ENCODE measurements at places on chromosomes 4 and X. TPM values are rescaled to one million over a fixed set of nuclear protein-coding genes. Genes with fewer than 3 reads are reported as not detected.
A peak's percentile ranks its signal among the peaks of the same experiment; 100 is the strongest.

DNA sequence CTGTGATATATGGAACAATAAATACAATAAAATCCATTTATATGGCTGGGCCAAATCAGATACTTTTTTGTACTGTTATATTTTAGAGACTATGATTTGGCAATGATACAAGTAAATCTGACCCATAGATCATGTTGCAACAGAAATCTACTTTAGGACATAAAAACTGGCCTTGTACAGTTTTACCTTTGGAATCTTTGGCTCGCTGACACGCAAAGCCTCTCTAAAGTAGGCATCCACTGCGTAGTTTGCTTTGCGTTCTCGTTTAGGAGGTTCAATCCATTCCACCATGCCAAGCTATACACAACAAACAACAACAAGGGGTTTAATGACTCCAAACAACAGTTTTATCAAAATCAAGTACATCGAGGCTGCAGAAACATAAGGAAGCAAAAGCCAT lies 42.4 kb downstream of the SMARCA1 start:
- no peak for DNase-seq

DNA sequence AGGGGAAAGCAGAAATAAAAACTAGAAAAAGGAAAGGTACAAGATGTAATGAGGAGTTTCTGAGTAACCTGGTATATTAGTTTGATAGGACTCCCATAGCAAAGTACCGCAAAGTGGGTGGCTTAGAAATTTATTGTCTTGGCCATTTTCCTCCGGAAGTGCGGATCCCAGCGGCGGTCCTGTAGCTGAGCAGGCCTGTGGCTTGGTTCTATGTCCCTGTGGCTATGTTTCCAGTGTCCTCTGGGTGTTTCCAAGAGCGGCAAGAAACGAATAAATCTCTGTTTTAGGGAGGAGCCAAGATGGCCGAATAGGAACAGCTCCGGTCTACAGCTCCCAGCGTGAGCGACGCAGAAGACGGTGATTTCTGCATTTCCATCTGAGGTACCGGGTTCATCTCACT lies 44.0 kb upstream of the LDB2 start:
- no peak for DNase-seq

GRCh38 chrX:1336948-1337779 lies 579 bp downstream of the IL3RA start:
- DNase-seq = no peak

DNA sequence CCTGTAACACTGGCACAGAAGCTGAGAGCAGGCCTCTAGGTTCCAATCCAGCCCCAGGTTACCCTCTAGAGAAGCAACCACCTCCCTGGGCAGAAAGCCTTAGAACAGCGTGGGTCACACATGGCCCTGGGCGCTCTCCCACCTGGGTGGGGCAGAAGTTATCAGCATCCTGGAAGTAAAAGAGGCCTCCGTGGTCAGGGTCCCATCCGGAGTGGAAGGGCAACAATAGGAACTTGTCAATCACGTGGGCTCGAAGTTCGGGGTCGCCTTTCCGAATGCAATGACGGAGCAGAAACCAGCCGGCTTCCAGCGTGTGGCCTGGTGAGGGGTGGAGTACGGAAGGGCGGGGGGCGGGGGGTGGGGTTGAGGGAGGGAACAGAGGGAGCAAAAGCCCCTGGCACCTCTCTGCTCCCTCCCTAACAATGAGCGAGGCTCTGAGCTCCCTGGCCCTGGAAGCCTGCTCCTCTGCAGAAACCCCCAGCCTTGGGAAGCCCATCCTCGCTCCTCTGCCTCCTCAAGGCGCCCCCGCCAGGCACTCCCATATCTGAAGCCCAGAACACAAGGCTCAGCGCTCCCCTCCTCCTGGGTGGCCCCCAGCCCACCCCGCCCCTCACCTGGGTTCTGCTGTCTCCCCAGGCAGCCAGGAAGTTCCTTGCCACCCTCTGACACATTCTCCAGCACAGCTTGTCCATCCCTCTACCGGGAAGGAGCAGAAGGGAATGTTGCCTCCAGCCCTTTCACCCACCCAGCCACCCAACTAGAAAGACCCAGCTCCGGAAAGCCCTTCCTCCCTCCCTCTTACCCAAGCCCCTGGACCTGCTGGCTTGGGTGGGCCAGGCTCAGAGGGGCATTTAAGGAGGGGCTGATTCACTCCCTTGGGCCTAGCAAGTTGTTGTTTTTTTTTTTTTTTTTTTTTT lies 2.8 kb downstream of the RENBP start:
- no peak for DNase-seq

GRCh38 chr4:92175250-92175649 lies 128.5 kb upstream of the GRID2 start:
- DNase-seq = no peak

GRCh38 chr4:165765053-165765452 lies 108.0 kb upstream of the TLL1 start:
- no peak for DNase-seq

GRCh38 chr4:95066050-95066449 lies 308.3 kb downstream of the BMPR1B start:
- DNase-seq = no peak

GRCh38 chrX:38804682-38805431 lies 3.6 kb downstream of the MID1IP1 start:
- DNase-seq = peak; percentile 62

DNA sequence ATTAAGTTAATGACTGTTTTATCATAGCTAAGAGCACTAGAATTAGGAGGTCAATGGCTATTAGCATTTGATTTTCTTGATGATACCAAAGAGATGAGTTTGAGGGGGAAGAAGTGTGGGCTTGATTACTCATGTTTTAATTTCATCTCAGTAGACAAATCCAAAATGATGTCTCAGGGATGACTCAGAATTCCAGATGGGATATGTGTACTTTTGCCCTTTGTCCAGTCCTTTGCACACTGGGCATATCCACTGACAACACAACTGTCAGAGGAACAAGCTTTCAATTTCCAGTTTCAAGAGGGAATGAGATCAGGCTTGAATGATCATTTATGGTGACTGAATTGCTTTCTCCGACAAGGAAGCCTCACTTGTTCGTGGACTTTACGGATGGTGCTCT lies 325.3 kb upstream of the FTHL17 start:
- DNase-seq = no peak

DNA sequence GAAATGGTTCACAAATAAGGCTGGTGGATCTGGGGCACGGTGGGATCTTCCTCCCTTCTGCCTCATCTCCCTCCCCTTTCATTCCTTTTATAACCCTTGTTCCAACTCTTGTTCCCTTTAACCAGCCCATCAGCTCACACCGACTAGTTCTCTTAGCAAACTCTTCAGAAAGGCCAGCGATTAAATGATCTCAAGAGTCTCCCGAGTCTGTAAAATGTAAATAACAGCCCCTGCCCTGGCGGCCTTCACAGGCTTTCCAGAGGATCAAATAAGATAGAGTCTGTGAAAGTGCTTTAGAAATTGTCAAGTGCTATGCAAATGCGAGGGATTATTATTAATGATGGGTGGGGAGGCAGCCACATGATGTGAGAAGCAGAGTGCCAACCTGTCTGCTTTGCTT lies 27.1 kb downstream of the TSC22D3 start:
- DNase-seq = no peak

GRCh38 chrX:156004740-156005139 lies 7.2 kb downstream of the IL9R start:
- DNase-seq = no peak

DNA sequence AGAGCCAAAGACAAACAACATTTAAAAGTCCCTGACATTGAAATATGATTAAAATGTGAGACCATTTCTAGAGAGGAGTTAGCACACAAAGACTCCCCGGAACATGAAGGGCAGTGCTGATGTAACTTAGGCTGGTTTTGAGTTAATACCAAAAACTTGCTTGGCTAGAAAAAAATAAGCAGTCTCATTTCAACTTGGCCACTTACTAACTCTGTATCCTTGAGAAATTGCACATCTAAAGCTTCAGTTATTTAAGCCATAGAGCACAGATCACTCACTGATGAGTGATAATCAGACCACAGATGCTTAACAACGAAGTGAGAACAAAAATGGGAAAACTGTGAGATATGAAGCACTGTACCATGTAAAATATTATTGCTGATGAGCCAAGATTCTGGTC lies 65.9 kb upstream of the MAOA start:
- DNase-seq = no peak

DNA sequence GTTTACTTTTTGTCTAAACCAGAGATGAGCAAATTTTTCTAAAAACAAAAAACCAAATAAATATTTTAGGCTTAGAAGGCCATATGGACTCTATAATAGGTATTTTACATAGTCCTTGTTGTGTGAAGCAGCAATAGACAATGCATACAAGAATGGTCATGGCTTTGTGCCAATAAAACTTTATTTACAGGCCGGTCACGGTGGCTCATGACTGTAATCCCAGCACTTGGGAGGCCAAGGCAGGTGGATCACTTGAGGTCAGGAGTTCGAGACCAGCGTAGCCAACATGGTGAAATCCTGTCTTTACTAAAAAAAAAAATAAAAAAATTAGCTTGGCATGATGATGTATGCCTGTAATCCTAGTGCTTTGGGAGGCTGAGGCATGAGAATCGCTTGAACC lies 227.6 kb downstream of the CBR4 start:
- DNase-seq = no peak

DNA sequence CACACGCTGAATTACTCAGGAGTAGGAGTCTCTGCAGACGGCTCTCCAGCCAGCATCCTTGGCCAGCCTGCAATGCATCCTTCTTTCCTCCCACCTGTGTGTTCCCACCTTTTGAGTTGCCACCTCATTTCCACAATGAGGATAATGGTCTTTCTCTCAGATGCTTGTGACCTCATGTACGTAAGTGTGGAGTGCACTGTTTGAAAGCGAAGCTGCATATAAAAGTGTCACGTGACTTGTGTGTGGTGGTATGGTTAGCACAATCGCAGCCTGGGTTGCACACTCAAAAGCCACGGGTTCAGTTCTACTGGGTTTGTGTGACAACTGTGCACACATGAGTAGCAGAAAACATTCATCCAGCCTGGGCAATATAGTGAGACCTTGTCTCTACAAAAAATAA lies 12.0 kb upstream of the MFAP3L start:
- no peak for DNase-seq

DNA sequence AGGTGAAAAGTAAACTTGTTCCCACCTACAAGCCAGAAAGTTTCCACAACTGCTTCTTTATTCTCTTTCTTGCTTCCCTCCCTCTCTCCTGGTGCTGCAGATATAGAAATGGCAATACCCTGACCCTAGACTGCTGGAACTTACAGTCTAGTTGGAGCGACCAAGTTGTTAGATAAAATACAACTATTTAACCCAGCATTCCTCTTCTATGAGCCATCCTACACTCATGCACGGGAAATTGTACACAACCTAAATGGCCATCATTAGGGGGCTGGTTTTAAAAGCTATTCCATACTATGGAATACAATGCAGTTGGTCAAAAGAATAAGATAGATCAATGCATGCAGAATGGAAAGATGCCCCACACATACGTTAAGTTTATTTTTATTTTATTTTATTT lies 41.1 kb downstream of the PJA1 start:
- no peak for DNase-seq

- no peak for DNase-seq
Measured at GRCh38 chrX:43505769-43506168, 150.3 kb upstream of the MAOA start.

DNA sequence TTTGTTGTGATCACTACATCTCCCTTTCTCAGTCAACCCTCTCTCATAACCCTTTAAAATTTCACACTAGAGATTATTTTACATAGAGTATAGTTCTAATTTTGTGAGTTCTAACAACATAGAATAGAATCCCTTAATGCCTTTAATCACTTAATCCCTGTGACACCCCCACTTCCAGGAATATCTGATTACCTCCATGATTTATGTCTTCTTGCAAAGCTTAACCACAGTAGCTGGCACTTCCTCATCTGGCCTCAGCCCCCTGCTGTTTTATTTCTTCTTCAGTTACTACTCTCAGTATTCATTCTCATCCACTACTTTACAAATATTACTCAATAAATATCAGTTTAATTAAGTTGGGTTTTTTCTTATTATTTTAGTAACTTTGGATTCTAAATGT lies 340.9 kb downstream of the CENPC start:
- DNase-seq = no peak

Gene GASK1B
- total RNA-seq = 61.5 TPM

Gene CHM
- 13.8 TPM for total RNA-seq

Gene UGT2B10
- total RNA-seq = not detected

Gene TMSB15A
- not detected for total RNA-seq

Gene ENPP6
- 0.06 TPM for total RNA-seq

Gene KIAA1210
- total RNA-seq = not detected

Gene NSG1
- total RNA-seq = 16.8 TPM

Gene MAGEA11
- total RNA-seq = not detected

Gene SH3TC1
- 30.9 TPM for total RNA-seq
